ENCODE measurements at places on chromosomes 3 and 15.

GRCh38 chr15:94411285-94411684 lies 179.9 kb downstream of the MCTP2 start:
- no peak for DNase-seq

GRCh38 chr3:106172101-106172500 lies 303.3 kb upstream of the CBLB start:
- no peak for DNase-seq

- DNase-seq: no peak
Measured at GRCh38 chr3:112585782-112586181, 23.9 kb downstream of the SLC35A5 start.

DNA sequence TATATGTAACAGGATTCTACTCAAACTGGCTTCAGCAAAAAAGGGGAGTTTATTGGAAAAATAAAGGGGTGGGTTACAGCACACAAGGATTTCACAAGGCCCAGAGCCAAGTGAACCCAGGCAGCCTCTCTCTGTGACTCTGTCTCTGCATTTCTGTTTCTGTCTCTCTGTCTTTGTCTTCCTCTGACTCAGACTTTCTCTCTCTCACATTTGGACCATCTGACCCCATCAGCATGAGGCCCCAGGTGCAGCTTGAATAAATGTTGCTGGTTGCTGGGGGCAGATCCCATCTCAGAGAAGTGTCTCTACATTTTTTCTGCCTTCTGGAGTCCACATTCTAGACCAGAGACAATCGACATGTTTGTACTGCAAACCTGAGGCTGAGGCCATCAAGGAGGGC lies 45.0 kb downstream of the RPLP1 start:
- no peak for DNase-seq

- DNase-seq: no peak
Measured at GRCh38 chr3:67712259-67712658, 57.8 kb upstream of the SUCLG2 start.

- DNase-seq: no peak
Measured at GRCh38 chr3:177440456-177441104, 243.3 kb upstream of the TBL1XR1 start.

GRCh38 chr3:194399166-194399565 lies at the start of gene GP5:
Gene GP5 (minus strand): TSS chr3:194399266. CDS start chr3:194398282, 984 bp downstream.
- DNase-seq: no peak

DNA sequence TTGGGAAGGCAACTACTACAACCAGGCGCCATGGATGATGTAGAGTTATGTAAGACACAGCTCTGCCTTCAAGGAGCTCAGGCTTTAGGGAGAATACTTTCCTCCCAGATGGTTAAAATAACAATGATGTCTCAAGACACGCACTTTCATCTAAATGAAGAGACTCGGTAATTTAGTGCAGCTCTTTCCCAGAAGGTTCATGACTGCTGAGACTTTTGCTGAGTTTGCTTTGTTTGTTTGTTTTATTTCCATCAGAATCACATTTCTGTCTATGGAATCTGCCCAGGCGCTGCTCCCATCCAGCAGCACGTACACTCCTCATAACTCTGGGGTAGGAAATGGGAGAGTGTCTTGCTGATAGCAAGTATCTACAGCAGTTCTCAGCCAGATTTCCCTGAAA lies 33.9 kb upstream of the MEX3B start:
- no peak for DNase-seq

- DNase-seq: no peak
Measured at GRCh38 chr3:2526926-2527325, 428.3 kb downstream of the CNTN4 start.

- no peak for DNase-seq
Measured at GRCh38 chr15:63041402-63041973, 1.1 kb upstream of the TPM1 start.

DNA sequence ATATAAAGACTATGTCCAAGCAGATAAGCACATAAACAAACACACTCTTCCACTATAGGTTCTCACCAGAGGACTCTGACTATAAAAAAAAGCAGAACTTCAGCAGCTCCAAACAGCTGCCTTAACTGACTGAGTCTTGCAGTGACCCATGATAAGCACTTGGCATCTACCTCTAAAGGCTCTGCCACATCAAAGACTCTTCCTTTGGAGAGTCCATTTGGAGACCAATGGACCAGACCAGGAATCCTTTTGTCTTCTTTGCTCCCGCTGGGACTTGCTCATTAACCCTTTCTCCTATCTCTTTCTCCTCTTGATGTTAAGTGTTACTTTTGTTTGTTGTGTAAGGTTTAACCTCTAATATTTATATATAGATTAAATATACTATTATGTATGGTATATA lies 424.1 kb downstream of the RSL24D1 start:
- no peak for DNase-seq

GRCh38 chr3:138440121-138440521 lies 5.7 kb downstream of the ESYT3 start:
- peak; percentile 45 for DNase-seq

- DNase-seq: no peak
Measured at GRCh38 chr3:2036076-2036475, 62.6 kb upstream of the CNTN4 start.

GRCh38 chr15:34620814-34621213 lies 37.4 kb upstream of the GOLGA8B start:
- DNase-seq: no peak

DNA sequence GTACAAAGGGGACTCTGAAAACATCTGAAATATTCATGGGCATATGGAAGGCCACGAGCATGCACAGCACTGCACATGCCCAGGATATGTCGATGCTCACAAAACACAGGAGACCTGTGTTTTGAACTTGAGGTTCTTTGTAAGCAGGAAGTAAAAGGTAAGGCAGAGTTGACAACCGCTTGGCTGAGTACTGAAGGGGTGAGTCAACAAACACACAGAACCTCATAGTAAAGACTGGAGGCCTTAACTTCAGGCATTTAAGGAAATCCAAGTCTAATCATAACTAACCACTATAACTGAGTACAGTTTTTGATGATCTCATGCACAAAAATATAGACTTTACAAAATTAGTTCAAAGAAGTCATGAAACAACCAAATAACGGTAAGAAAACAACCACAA lies 80.6 kb downstream of the MYO9A start:
- DNase-seq: no peak

DNA sequence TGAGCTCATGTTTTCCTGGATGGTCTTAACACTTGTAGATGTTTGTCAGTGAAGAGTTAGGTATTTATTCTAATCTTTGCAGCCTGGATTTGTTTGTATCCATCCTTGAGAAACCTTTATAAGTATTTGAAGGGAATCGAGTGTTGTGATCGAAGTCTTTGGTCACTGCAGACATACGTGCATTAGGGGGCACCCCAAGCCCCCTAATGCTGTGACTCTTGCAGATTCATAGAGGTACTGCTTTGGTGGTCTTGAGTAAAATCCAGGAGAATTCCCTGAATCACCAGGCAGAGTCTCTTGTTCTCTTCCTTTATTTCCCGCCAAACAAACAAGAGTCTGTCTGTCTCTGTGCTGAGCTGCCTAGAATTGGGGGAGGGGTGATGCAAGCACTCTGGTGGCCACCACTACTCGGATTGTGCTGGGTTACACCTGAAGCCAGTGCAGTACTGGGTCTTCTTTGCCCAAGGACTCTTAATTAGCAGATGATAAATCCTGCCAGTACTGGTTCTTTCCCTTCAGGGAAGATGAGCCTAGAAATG lies 170.5 kb upstream of the POU1F1 start:
- no peak for DNase-seq

DNA sequence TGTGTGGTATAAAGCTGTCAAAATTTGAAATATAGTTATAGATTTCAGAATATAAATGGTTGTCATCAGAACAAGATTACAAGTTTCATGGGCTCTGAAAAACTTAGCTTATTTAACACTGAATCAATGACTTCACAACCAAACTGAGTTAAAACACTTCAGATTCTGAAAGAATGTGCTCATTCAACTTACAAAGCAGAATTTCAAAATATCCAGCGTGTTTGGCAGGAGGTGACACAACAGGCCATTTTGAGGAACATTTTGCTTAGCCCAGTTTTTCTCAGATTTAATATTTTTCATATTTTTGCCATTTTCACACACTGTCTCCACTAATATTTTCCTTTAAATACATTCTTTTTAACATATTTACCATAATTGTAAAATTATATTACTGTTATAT lies 781.1 kb downstream of the TUSC7 start:
- DNase-seq: no peak

- no peak for DNase-seq
Measured at GRCh38 chr15:62749036-62749815, 293.3 kb upstream of the TPM1 start.

- DNase-seq: no peak
Measured at GRCh38 chr3:168877899-168878298, 782.2 kb upstream of the GOLIM4 start.

DNA sequence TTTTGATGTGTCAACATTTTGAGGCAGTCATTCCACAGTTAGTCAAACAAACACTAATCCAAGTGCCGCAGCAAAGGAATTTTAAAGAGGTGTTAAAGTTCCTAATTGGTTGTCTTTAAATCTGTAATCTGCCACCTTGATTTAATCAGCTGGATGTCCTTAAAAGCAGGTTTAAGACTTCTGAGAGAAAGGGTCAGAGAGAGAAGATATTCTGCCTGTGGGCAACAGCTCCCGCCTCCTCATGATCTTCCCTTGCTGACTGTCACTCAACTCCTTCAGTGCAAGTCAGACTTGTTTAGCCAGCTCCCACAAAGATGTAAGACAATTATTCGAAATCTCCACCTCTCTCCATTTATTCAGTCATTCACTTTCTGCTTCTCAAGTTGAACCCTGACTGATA lies 92.6 kb upstream of the MYRIP start:
- DNase-seq: no peak

- peak; percentile 70 for DNase-seq
Measured at GRCh38 chr3:108130701-108131474, 40.1 kb upstream of the CD47 start.

DNA sequence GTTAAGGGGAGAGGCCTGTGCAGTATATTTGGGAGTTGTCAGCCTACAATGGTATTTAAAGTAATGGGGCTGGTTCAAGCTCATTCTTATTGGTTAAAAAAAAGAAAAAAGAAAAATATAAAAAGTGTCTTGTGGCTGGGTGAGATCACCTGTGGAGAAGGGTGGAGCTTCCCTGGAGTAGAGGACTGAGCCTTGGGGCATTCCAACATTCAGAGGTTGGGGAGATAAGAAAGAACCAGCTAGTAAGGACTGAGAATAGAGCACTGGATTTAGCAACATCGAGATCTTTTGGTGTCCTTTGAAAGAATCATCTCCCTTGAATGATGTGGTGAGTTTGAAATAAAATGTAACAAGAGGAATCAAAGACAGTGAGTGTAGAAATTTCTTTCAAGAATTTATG lies 5.2 kb downstream of the SLC49A4 start:
- DNase-seq: no peak

GRCh38 chr3:36765104-36765503 lies 751 bp upstream of the DCLK3 start:
- DNase-seq: no peak

DNA sequence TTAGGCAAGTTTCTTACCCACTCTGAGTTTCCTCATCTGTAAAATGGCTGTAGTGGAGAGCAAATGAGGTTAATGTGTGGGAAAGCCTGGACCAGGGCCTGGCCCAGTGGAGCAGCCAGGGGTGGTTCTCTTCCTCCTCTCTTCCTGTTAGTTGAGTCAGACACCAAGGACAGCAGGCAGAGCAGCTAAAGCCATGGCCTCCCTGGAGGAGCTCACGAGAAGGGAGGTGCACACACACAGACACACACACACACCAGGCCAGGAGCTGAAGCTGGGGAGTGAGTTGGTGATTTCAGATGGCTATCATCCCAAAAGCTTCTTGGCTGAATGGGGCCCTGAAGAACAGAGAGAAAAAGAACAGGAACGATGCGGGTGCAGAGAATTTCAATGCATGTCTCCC lies 33.2 kb upstream of the TSPAN3 start:
- peak; percentile 87 for DNase-seq

- DNase-seq: no peak
Measured at GRCh38 chr3:32438596-32439344, 47.1 kb downstream of the CMTM7 start.

- DNase-seq: no peak
Measured at GRCh38 chr3:142165194-142165593, 15.8 kb upstream of the TFDP2 start.

All from GM03348 (cell line).